CD14-positive monocyte (primary cell): ENCODE measurements at places on chromosomes 4 and X. TPM values are rescaled to one million over a fixed set of nuclear protein-coding genes. Genes with fewer than 3 reads are reported as not detected.

The RPGR gene
- polyA plus RNA-seq, result 4.3 TPM

The FRMD7 gene
- not detected in 2 replicates for polyA plus RNA-seq

The TKTL2 gene
- polyA plus RNA-seq, result not detected

- H3K4me1 ChIP-seq, result no peaks in the 10 kb centered on the region
- no peak overlapping the region for H3K4me3 ChIP-seq
- no peaks in the 10 kb centered on the region for H3K27me3 ChIP-seq
- no peak for DNase-seq
- no peaks in the 10 kb centered on the region for H3K36me3 ChIP-seq
- H3K27ac ChIP-seq, result no peak overlapping the region
Measured at GRCh38 chr4:567457-568350, 8.4 kb downstream of the TMEM271 start.

DNA sequence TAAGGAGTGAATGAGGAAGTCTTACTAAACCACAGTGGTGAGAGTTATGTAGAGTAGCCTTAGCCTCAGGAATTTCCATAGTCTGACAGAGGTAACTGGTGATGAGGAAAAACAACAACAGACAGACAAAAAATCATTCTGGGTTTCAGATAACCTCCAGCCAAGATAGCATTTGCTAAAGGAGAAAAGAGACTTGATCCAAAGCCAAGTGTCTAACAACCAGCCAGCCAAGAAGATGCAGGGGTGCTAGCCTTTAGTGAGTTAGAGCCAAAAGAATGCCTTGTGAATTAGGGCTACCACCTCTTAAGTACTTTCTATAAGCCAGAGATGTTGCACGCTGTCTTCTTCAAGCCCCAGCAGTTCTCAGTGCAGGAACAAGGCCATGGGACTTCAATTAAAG, 478.0 kb upstream of the CPEB2 start:
- H3K27me3 ChIP-seq, result no peaks in the 10 kb centered on the region
- no peak for DNase-seq
- no peaks in the 10 kb centered on the region for H3K36me3 ChIP-seq

DNA sequence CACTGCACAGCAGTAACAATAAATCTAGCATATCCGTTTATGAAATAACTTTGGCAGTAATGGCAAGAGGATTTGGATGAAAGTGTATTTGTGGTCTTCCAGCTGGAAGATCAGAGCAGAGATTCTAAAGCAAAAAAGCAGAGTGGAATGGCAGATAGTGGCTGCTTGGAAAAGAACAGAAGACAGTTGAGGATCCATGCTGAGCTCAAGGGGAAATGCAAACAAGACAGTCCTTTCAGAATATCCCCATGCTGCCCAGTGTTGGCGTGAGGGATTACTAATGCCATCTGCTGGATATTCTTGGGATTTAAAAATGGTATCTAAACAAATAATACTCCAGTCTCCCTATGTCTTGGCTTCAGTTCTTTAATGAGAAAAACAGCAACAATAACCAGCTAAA, 629.1 kb upstream of the ATOH1 start:
- no peak overlapping the region for H3K4me3 ChIP-seq
- no peaks in the 10 kb centered on the region for H3K27me3 ChIP-seq
- no peak for DNase-seq
- no peaks in the 10 kb centered on the region for H3K4me1 ChIP-seq

DNA sequence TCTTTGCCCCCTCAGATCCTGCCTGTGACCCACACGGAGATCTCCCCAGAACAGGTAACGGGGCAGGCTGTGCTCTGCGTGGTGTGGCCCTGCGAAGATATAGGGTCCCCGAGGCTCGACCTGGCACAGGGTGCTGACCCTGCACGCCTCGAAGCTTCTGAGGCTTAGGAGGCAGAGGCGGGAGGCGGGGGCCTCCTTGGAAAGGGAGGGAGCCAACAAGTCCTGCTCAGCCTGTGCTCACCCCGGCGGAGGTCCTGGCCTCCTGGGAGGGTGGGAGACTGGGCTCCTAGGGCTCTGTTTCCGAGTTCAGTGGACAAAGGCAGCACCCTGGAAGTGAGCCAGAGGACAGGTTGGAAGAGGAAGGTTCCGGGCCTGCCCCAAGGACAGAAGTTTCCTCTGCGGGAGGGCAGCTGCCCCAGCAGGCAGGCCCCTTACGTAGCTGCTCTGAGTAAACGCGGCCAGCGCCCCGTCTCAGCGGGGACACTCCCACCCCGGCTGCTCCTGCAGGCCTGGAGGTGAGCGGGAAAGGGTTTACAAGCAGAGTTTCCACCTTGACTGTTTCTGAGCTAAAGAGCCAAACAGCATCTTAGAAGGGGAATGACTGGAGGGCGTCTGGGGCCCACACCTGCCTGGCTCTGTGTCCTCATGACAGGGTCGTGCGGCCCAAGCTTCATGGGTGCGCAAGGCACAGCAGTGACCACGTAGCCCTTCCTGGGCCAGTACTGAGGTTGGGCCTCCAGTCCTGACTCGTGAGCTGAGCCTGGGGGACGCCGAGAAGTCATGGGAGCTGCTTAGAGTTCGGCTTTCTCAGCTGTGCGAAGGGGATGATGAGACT, 16.1 kb downstream of the TMEM175 start:
- peaks cover 34% of the 10 kb centered on the region for H3K36me3 ChIP-seq
- no peak for DNase-seq
- no peak overlapping the region for H3K27ac ChIP-seq
- no peak overlapping the region for H3K4me3 ChIP-seq
- H3K27me3 ChIP-seq, result peaks cover 4% of the 10 kb centered on the region

- H3K4me1 ChIP-seq, result no peaks in the 10 kb centered on the region
- no peaks in the 10 kb centered on the region for H3K27me3 ChIP-seq
- no peak for DNase-seq
- H3K27ac ChIP-seq, result no peak overlapping the region
Measured at GRCh38 chr4:134499074-134499473, 297.5 kb upstream of the PABPC4L start.
